Inflammatory macrophage treated with lipopolysaccharide for 1 hour (primary cell): ENCODE measurements at places on chromosomes 7 and 10.

GRCh38 chr10:128017822-128018221, 108.4 kb downstream of the MKI67 start:
- no peak for DNase-seq

DNA sequence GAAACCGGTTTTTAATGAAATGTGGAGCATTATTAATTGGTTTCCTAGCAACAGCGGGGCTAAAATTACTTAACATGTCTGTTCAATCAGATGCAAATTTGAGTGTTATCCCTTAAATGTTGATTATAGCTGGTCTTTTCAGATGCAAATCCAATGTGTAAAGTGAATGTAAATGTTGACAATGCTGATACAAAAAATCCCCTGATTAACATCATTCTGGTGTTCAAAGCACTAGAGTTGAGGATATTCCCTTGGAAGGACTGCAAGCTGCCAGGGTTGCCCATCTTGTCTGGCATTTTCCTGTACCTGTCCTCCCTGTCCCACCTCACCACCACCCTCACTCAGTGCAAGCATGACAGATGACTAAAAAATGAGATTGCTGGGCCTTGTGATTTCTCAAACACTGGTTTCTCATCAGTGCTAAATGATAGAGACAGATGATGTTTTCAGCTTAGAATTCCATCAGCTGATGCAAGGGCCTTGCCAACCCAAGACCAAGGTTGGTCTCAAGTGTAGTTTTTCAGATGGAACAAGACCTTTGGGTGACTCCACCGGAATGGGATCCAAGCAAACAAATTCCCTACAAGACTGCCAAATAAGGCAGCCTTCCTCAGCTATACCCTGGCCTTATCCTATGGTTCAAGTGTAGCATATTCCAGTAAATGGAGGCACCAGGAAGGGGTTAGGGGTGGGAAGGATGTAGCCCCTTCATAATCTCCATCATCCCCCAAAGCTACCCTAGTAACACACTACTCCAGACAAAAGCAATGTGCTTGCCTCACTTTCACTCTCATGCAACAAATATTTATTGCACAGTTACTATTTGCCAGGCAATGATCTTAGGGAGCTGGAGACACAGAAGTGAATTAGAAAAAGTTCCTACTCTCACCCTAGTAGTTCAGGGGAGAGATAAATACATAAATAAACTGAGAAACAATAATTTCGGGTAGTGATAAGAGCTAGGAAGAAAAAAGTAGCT, 54.9 kb downstream of the JAZF1 start:
- DNase-seq: no peak

DNA sequence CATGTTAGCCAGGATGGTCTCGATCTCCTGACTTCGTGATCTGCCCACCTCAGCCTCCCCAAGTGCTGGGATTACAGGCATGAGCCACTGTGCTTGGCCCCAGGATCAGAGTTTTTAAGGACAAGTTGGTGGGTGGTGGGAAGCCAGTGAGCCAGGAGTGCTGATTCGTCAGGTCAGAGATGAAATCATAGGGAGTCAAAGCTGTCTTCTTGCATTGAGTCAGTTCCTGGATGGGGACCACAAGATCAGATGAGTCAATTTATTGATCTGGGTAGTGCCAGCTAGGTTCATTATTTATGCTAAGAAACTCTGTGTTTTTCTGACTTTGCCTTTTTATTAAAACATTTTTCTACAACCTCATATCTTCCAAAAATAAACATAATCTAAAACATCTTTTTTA, 423.8 kb downstream of the ARL4A start:
- no peak for DNase-seq

- DNase-seq: no peak
These were observed 123.9 kb upstream of the ZMIZ1 start for GRCh38 chr10:78944723-78945312.

DNA sequence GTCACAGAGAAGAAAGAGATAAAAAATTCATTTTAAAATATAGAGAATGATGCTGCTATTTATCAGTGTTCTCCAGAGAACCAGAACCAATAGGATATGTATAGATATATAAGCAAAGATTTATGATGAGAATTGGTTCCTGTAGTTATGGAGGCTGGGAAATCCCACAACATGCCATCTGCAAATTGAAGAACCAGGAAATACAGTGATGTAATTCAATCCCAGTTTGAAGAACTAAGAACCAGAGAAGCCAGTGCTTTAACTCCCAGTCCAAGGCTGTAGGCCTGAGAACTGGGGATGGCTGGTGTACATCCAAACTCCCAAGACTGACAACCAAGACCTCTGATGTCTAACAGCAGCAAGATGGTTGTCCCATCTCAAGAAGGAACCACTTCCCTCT, 192.9 kb upstream of the PLXDC2 start:
- DNase-seq: peak; percentile 59

- DNase-seq: no peak
These were observed 28.9 kb downstream of the CCM2 start for GRCh38 chr7:45028920-45029344.

DNA sequence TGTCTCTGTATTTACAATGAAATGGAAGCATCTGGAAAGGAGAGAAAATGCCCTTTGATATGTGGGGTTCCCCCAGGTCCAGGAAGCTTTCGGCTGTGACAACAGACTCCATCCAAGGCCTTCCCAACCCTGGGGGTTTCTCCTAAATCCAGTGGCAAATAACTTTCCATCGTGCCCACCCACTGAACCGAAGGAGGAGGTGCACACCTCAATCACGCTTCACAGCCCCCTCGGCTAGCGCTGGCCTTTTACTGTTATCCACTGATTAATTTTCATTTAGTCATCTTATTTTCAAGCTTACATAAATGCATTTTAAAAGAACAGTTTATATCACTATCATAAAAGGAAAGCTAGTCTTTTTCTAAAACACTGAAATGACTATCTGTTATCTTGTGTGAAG, 286.8 kb upstream of the ZMIZ1 start:
- no peak for DNase-seq

GRCh38 chr7:21154614-21155013, 273.3 kb upstream of the SP4 start:
- no peak for DNase-seq

GRCh38 chr10:116741391-116742351, 695 bp downstream of the HSPA12A start:
- no peak for DNase-seq

GRCh38 chr7:126150278-126150958, 1102.3 kb downstream of the GRM8 start:
- DNase-seq: no peak

DNA sequence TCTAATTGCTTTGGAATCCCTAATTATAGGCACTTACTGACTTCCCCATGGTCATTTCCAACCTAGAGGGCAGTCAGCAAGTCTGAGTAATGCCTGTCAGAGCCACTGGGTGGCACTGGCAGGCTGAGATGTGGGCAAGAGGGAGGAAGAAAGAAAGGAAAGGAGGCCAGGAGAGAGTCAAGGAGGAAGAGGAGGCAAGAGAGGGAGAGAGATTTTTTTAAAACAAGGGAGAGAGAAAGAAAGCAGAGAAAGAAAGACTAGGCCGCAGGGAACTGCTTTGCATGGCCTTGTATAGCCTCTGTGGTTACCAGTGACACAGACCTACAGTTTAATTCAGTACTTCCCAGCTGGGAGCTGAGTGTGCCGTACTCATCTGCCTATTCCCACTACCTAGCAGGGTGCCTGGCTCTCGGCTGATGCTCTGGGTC, 210.4 kb upstream of the ADO start:
- DNase-seq: peak; percentile 77

GRCh38 chr10:72906446-72906845, 12.9 kb downstream of the OIT3 start:
- DNase-seq: no peak

- DNase-seq: no peak
These were observed 48.3 kb downstream of the SLC37A3 start for GRCh38 chr7:140350056-140350455.

DNA sequence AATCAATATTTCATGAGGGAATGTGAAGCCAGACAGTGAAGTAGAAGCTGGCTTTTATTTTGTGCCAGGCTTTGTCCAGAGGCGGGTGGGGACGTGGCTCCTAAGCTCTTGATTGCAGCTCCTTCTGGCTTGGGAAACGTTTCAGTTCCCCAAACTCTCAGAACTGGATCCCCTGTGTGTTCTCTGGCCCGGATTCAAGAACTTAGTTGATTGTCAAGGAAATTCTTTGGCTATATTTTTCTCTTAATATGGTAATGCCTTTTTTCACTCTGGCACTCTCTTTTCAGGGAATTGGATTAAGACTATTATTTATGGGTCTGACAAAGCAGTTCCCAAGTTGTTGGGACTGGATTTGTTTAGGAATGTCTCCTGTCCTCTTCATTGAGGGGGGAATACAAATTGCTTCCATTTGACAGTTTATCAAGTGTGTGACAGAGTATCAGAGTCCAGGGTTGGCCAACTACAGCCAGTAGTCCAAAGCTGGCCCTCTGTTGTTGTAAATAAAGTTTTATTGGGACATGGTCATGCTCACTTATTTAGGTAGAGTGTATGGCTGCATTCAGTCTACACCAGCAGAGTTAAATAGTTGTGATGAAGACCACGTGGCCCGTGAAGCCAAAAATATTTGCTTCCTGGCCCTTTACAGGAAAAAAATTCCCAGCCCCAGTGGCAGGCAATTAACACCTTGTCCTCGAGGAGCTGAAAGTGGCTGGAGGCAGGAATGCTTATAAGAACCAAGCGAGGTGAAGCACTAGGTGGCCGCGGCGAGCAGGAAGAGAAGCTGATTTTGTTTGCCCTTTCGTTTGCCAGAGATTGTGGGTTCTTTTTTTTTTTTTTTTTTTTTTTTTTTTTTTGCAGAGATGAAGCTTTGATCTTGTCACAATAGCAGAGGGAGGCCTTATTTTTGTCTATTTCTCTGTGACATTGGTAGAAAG, 34.3 kb downstream of the HTRA1 start:
- DNase-seq: no peak

DNA sequence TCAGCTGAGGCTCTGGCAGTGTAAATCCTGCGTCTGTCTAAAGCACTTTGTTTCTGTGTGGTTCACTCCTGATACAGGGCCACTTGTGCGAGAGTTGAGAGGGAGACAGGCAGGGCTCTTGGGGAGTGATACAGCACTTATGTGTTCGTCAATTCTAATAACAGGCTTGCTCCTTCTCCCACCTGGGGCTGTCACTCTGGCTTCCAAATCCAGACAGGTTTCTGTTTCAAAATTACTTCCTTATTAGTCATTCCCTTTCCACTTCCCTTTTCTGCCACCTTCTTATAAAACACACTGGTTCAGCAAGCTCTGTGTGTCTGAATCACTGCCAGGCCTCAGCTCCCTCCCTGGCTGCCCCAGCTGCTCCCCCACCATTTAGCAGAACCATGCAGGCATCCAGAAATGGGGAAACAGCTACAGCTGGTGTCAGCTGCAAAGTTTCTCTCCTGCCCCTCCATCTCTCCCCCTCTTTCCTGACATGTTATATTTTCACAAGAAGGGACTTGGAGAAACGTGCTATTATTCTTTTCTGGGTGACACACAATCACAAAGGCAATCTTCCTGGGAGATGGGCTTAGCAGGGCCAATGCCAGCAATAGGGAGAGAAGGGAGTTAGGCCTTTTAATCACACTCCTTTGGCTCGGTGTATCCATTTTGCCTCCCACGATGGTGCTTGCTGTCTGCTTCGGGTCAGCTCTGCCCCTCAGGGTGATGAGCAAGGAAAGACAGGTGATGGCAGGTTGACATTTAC, 58.4 kb upstream of the ZNRF2 start:
- peak; percentile 98 for DNase-seq

GRCh38 chr7:112018305-112019030, 187.7 kb downstream of the DOCK4 start:
- no peak for DNase-seq

DNA sequence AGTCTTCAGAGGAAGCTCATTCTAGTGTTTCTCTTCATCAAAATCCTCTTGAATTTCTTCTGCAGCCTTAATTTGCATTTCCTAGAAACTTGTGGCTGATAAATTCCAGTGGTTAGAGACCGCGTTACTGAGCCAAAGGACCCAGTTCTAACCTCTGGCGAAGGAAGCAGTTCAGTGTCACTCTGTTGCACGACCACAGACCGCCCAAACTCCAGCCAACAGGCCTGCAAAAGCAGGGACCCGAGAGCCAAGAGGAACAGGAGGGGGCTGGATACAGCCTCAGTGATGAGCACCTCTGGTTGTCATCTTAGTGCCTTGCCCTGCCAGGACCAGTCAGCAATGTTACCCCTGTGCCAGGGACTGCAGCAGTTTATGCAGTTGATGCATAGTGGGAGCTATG, 70.0 kb downstream of the AFAP1L2 start:
- no peak for DNase-seq

DNA sequence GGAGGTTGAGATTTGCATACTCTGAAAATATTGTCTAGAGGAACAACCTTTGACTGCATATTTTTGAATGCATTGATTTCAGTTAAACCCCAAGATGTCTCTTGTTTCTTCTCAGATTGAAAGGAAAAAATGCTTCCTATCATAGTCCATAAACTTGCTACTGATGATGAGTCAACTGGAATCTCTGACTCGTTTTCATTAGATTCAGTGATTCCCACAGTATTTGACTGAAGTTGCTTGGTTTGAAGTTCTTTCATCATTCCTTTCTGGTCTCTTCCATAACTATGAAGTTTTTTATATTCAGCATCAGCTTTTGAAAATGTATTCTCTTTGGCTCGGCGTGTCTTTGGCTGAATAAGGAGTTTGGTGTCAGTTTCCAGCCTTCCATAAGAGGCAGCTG, 10.7 kb downstream of the PEX1 start:
- DNase-seq: no peak

- no peak for DNase-seq
These were observed 44.4 kb downstream of the AOC1 start for GRCh38 chr7:150896562-150897209.

GRCh38 chr10:96290368-96291133, 13.7 kb upstream of the DNTT start:
- DNase-seq: peak; percentile 44

DNA sequence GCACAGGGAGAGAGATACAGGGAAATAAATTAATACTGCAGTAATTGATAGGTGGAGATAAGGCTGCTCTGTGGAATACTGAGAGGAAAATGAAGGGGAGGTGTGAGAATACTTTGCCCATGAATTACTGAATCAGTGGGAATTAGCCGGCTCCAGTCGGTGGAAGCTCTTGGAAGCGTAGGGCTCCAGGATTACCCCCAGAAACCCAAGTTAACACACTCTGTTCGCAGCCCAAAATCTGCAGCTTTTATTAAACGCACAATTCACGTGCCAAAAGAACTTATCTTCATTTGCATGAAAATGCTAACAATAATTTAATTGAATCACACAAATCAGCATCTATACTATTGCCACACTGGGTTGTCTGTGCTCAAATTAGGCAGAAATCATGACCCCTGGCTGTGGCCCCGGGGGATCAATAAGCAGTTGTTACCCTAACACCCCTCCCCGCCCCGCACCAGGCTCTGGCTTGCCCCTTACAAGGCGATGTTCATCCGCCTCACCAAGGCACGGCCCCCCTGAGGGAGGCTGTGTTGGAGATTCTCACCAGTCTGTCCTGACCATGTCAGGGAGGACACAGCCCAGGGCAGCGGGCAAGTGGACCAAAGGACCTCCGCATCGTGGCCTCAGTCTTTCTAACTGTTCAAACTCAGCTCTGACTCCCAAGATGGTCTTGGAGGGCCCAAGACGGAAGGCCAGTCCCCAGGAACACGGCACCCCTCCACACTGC, 48.4 kb upstream of the MGMT start:
- no peak for DNase-seq
